ENCODE measurements at places on chromosomes 3 and 15.

GRCh38 chr15:74889883-74890664, at the start of gene MPI:
MPI (plus strand) TSS chr15:74890042; CDS start chr15:74890074, 32 bp downstream.
- peak; percentile 85 for DNase-seq

DNA sequence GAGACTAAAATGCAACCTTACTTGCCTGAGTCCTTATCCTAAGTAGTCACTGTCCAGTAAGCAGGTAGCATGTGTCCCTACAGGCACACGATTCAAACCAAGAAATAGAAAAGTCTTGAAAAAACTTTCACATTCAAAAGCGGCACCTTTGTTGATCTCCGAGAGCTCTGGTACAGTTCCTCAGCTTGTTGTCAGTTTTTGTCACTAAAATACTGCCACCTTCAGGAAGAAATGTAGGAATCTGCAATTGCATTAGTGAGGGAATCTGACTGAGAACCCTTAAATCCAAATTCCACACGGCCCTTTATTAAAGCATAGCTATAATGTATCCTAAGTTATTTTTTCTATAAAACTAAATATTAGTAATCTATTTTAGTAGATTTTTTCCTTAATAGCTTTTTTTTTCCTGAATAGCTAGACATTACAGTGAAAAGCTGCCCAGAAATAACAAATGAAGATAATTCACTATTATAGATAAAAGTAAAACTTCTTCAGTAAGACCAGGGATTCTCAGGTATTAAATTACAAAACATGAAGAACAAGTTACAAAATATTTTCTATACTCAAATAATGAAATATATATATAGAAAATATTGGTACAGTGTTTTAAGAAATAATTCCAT, 44.0 kb downstream of the CCDC54 start:
- DNase-seq: peak; percentile 65

DNA sequence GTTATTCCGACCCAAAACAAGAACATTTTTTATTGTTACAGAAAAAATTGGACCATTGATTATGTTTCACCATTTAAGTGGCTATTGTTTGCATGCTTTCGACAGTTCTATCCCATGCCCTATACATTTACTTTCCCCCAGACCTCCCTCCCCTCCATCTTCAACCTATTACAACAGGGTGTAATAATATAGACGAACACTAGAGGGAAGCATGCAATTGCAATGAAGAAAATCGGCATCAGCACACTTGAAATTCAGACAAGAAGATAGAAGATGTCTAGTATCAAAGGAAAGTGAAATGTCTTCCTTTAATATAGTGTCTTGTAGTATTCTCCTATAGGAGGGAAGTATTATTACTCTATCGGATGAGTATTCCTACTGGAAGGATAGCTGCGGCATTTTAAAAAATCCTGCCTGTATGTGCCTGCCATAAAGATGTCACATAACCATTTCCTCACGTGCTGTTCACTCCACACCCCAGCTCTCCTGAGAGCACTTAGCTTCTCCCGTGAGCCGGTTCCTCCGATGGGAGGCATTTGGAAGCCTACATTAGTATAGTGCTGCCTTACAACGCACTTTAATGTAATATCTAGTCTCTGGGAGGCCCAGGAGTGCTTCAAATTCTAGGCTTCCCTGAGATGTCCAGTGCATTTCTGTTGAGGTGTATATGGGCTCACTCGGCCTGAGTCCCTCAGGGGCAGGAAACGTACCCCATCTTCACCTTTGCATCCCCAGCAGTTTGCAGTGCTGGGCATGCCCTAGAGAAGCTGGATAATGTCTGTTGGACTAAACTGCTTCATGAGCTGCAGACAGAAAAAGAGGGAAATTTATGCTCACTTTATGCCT, 17.8 kb upstream of the ERICH6 start:
- peak; percentile 78 for DNase-seq

DNA sequence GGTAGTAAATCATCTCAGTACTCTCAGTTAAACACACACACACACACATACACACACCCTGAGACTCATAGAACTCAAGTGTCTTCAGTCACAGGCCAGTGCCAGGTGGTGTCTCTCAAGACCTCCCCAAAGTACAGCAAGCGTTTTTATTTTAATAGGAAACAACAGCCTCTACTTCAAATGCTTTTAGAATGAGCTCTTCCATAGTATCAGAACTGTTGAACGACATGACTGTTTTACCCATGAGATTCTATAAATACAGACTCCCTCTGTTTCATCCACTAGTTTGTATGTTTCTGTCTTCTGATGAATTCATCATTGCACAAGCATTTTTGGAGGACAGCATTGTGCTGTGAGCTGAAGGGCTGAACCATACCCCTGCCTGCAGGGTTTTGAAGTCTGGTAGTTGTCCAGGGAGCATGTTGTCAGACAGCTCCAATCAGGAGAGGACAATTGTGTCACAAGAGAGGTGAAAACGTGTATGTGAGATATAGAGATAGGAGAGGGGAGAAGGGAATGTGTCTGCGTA, 201.0 kb upstream of the BCL6 start:
- no peak for DNase-seq

DNA sequence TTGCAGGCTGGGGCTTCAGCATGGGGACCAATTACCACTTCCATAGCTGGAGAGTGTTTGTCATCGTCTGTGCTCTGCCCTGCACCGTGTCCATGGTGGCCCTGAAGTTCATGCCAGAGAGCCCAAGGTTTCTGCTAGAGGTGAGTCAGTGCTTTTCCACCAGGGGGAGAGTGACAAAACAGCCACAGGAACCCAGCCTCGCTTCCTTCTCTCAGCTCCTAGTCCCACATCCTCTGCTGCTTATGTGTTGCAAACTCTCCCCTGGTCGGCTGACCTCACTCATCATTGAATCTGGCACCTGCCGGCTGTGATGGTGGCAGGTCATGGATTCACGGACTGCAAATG, 158.3 kb downstream of the SV2B start:
- peak; percentile 7 for DNase-seq

DNA sequence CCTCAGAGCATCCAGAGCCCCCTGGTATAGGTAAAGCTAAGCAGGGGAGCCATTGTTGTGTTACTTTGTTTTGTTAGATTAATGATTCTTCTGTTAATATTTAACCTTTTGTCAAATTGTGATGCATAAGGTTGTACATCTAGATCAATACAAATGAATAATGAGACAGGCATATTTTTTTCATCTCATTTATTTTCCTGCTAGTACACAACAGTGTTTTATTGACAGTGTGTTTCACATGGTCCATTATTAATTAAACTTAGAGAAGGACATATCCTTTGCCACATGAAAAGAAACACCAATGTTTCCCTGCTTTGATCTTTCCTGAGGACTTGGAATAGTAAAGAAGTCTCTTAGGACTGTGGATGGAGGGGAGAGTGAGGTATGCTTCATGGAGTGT, 543.6 kb upstream of the CFAP20DC start:
- DNase-seq: no peak
